HCT116 (cell line): ENCODE measurements at places on chromosomes 11 and 22. TPM values are rescaled to one million over a fixed set of nuclear protein-coding genes. Genes with fewer than 3 reads are reported as not detected.

Gene TREH
- 0.15 TPM for total RNA-seq

Gene DERL3
- total RNA-seq: not detected

GRCh38 chr11:20093775-20094174 is 66.5 kb downstream of the DBX1 start:
- no peak overlapping the region for H3K4me3 ChIP-seq
- DNase-seq: no peak
- no peaks in the 10 kb centered on the region for H3K27me3 ChIP-seq
- no peak overlapping the region for H3K27ac ChIP-seq

GRCh38 chr11:9974375-9974774 is 310.5 kb downstream of the SWAP70 start:
- no peaks in the 10 kb centered on the region for H3K4me1 ChIP-seq
- no peak for DNase-seq
- H3K4me3 ChIP-seq: no peak overlapping the region
- no peaks in the 10 kb centered on the region for H3K36me3 ChIP-seq
- H3K27ac ChIP-seq: no peak overlapping the region
- H3K27me3 ChIP-seq: no peaks in the 10 kb centered on the region

Gene FXYD6
- total RNA-seq: 2.5 TPM

Gene THY1
- total RNA-seq: 1.1 TPM

DNA sequence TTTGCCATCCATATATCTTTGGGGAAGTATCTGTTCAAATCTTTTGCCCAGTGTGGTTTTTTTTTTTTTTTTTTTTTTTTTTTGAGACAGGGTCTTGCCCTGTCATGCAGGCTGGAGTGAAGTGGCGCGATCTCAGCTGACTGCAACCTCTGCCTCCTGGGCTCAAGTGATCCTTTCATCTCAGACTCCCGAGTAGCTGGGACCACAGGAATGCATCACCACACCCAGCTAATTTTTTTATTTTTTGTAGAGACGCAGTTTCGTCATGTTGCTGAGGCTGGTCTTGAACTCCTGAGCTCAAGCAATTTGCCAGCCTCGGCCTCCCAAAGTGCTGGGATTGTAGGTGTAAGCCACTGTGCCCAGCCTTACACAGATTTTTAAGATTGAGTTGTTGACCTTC is 4.8 kb upstream of the FAM118A start:
- no peaks in the 10 kb centered on the region for H3K27me3 ChIP-seq
- no peaks in the 10 kb centered on the region for H3K36me3 ChIP-seq
- no peak overlapping the region for H3K4me3 ChIP-seq
- peaks cover 22% of the 10 kb centered on the region for H3K4me1 ChIP-seq

DNA sequence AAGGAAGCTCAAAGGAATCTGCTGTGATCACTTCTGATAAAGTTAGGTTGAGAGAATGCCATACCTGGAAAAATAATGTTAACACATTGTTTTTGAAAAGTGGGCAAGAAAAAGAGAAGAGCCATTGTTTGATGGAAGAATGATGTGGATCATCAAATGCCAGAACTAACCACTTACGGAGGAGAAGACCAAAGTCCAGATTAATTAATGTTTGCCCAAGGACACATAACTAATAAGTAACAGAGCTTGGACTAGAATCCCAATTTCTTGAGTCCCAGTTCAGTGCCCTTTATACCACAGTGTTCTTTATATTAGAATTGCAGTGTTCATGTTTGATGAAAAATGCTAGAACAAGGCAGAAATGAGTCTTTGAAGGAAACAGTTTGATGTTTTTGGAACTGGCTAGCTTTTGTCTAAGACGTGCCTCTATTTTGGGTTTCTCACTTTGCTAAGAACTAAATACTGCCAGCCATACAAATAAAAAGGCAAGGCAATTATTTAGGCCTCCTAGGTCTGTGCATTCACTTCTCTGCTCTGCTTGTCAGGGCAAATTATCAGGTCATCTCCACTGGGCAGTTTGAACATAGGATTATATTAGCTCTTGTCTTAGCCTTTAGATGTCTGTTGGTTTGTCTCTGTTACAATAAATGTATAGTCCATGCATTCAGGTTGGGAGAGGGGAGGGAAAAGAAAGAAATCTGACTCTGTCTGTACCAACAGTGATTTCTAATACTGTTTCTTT is 72.3 kb downstream of the TRIM44 start:
- H3K27ac ChIP-seq: no peak overlapping the region
- DNase-seq: no peak
- no peaks in the 10 kb centered on the region for H3K36me3 ChIP-seq
- no peak overlapping the region for H3K4me3 ChIP-seq

Gene ZC3H12C
- 10.2 TPM for total RNA-seq

DNA sequence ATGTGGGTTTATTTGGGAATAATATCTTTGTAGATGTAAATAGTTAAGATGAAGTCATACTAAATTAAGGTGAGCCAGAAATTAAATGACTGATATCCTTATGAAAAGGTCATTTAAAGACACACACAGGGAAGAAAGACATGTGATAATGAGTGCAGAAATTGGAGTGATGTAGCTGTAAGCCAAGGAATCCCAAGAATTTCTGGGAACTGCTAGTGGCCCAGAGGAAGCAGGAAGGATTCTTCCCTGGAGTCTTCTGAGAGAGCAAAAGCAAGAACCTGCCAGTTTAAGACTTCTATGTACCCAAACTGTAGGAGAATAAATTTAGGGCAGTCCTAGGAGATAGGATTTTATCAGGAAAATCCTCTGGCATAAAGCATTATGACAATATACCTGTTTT is 66.9 kb downstream of the LRRC4C start:
- H3K27ac ChIP-seq: no peak overlapping the region
- H3K27me3 ChIP-seq: no peaks in the 10 kb centered on the region

DNA sequence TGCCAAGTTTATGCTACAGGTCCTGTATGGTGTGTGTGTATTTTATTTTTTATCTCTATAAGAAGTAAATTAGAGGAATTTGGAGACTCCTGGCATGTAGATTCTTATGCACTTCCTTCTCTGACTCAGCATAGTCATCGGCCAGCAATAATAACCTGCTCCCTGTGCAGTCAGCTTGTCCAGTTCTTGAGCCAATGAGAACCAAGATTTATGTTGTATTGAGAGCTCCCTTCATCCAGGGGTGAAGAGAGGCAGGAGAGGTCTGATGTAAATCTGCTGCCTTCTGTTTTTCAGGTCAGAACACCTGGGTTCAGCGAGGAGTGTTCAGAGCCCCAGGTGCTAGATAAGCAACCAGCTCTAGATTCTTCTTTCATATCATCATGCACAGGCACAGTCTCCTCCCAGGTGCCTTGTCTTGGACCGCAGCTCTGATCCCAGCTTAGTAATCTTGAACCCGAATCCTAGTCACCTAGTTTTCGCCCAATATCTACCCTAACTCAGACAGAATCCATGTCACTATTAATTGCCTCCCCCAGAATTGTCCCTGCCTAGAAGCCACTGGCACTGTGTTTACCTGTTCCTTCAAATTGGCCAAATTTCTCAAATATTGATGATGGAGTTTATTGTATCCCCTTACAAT is 328.2 kb upstream of the NCAM1 start:
- no peaks in the 10 kb centered on the region for H3K36me3 ChIP-seq
- H3K4me3 ChIP-seq: no peak overlapping the region
- no peaks in the 10 kb centered on the region for H3K4me1 ChIP-seq
- H3K27ac ChIP-seq: no peak overlapping the region

Gene PDGFD
- 0.34 TPM for total RNA-seq

Gene WBP2NL
- total RNA-seq: not detected

Gene AQP11
- total RNA-seq: 0.20 TPM

DNA sequence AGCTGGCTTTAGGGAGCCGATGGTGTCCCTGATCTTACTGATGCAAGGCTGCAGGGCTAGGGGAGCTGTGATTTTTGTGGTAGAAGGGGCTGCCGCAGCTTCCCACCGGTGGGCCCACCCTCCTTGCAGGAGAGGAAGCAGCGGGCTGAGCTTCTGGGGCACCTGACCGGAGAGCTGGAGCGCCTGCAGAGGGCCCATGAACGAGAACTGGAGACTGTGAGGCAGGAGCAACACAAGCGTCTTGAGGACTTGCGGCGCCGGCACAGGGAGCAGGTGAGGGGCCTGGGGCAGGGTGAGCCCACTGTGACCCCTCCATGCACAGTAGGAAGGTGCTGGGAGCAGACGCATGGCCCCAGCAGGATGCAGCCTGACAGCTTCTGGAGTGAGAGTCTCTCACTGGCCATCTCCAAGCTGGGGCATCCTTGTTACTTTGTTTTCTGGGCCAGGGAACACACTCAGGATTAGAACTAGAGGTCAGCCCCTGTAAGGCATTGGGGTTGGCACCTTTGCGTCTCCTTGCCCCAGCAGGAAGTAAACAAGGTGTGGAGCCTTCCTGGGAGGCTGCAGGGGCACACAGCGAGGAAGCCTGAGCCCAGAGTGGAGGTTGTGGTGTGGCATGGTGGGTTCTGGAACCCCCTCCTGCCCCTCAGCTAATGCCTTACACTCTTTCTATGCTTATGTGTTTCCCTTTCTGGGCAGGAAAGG is 66.7 kb downstream of the CEP164 start:
- H3K4me3 ChIP-seq: no peak overlapping the region
- DNase-seq: no peak
- H3K27ac ChIP-seq: no peak overlapping the region

DNA sequence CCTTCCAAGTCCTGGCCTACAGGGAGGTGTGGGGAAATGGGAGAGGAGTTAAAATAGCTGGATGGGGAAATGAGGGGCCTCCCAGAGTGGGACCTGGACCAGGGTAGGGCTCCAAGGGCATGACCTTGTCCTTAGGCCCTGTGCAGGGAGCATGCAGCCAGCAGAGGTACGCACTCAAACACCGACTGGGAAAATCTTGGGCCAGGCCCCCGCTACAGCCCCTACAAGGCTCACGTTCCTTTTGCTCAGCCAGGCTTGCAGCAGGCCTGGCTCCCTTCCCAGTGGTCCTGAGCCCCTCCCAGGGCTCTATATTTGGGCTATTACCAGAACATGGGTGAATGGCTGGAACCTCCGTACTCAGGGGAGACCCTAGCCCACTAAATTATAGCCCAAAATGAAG is 31.3 kb downstream of the LMO1 start:
- DNase-seq: no peak
- no peaks in the 10 kb centered on the region for H3K27me3 ChIP-seq
- H3K4me1 ChIP-seq: peaks cover 14% of the 10 kb centered on the region
- H3K4me3 ChIP-seq: no peak overlapping the region
- H3K27ac ChIP-seq: no peak overlapping the region
- no peaks in the 10 kb centered on the region for H3K36me3 ChIP-seq

Gene BAIAP2L2
- 1.0 TPM for total RNA-seq

- no peak overlapping the region for H3K27ac ChIP-seq
- peaks cover 58% of the 10 kb centered on the region for H3K27me3 ChIP-seq
- no peaks in the 10 kb centered on the region for H3K4me1 ChIP-seq
- no peak for DNase-seq
- no peak overlapping the region for H3K4me3 ChIP-seq
Observed at GRCh38 chr11:124724979-124725718, 14.6 kb upstream of the NRGN start.

Gene ASRGL1
- total RNA-seq: 27.6 TPM

DNA sequence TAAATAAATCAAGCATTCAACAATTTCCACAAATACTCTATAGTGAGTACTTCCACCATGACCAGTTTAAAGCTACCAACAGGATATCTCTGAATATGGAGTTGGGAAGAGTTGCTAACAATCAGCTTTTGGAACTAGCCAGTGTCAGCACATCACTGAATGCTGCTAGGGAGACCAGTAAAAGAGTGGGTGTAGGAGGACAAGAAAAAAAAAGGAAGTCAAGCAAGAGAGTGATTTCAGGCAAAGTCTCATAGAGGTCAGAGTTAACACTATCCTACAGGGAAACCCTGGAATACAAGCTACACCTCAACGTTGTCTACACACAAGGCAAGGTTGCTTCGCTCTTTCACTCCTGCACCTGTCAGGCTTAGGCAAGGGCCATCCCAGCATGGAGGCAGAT is 24.2 kb downstream of the EIF3F start:
- H3K4me1 ChIP-seq: no peaks in the 10 kb centered on the region
- H3K27me3 ChIP-seq: peaks cover 14% of the 10 kb centered on the region; the same call in 1 of the 2 replicates
- H3K27ac ChIP-seq: no peak overlapping the region
- DNase-seq: no peak

Gene TNNI2
- not detected for total RNA-seq

Gene KCNA4
- total RNA-seq: not detected

- no peak overlapping the region for H3K27ac ChIP-seq
- no peak overlapping the region for H3K4me3 ChIP-seq
- H3K4me1 ChIP-seq: no peaks in the 10 kb centered on the region
- H3K36me3 ChIP-seq: no peaks in the 10 kb centered on the region
Observed at GRCh38 chr11:22516111-22516510, 109.5 kb downstream of the FANCF start.

- H3K36me3 ChIP-seq: no peaks in the 10 kb centered on the region
- peaks cover 3% of the 10 kb centered on the region; the same call in 1 of the 2 replicates for H3K27me3 ChIP-seq
- no peak overlapping the region for H3K27ac ChIP-seq
- H3K4me3 ChIP-seq: no peak overlapping the region
Observed at GRCh38 chr11:113647856-113648255, 58.3 kb downstream of the TMPRSS5 start.

Gene GRM5
- total RNA-seq: not detected

GRCh38 chr11:7115780-7116179 is 27.0 kb downstream of the RBMXL2 start:
- no peak overlapping the region for H3K4me3 ChIP-seq
- H3K27ac ChIP-seq: no peak overlapping the region
- H3K4me1 ChIP-seq: no peaks in the 10 kb centered on the region
- no peaks in the 10 kb centered on the region for H3K36me3 ChIP-seq
